ENCODE measurements at places on chromosomes 1 and 21.

- no peak for DNase-seq
Measured at GRCh38 chr1:223844787-223845036, 1.0 kb downstream of the TP53BP2 start.

GRCh38 chr21:29904359-29905282 is 35.2 kb downstream of the GRIK1 start:
- peak; percentile 69 for DNase-seq

GRCh38 chr1:97849345-97850340 is 71.2 kb downstream of the DPYD start:
- peak; percentile 83 for DNase-seq

DNA sequence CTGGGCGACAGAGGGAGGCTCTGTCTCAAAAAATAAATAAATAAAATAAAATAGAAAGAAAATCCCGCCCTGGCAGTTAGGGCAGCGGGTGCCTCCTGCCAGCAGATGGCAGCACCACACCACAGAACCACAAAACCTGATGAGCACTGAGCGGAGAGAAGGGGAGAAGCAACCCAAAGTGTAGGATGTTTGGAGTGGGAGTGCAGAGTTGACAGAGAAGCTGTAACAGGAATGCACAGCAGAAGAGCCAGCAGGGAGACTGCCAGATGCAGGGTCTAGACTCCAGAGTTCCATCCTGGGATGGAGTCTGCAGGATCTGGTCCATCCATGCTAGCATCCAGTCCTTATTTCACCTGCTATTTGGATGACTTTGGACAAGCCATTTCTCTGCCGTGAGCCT is 29.7 kb upstream of the KIRREL1 start:
- DNase-seq = peak; percentile 69

DNA sequence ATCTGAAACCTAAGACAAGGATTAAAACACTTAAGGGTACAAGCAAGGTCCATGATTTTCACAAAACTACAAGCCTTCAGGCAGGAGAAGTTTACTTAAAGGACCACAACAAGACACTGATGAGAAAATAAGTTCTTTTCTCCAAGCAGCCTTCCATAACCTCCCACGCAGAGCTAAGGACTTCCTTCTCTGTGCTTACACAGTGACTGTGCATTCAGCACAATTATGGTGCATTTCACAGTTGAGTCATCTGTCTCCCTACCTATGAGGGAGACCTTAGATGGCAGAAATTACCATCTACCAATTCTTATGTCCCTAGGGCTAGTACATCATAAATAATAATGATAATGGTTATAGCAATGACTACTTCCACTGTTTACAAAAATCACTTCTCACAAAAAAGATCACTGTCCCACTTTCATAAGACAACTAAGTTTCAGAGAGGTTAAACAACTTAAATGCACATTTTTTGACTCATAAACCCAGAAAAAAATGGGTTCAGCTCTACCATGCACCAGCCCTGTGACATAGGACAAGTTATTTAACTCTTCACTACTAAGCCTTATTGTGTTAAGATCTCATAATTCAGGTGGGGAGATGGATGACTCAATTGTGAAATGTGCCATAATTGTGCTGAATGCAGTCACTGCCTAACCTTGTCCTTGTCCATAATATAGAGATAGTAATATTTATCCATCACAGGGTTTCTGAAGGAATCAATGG is 45.3 kb downstream of the TARBP1 start:
- peak; percentile 32 for DNase-seq

DNA sequence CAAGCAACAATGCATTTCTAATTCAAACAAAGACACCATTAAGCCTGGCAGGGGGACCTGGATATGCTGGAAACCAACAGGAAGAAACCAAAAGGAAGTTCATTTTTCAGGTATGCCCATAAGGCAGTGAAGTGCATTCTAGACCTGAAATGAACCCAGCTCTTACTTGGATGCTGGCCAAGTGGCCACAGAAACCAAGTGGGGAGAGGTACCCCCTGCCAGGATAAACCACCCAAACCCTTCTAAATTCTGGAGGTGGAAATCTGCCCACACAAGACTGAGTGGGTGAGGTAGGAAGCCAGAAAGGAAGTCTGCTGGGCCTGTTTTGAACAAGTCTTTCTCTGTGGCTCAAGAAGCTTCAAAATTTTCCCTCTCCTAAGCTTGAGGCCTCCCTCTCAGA is 2.6 kb downstream of the CD5L start:
- DNase-seq = no peak

GRCh38 chr1:172673761-172674160 is 14.9 kb downstream of the FASLG start:
- peak; percentile 46 for DNase-seq

- DNase-seq = no peak
Measured at GRCh38 chr21:38987633-38988508, 182.1 kb downstream of the ETS2 start.

DNA sequence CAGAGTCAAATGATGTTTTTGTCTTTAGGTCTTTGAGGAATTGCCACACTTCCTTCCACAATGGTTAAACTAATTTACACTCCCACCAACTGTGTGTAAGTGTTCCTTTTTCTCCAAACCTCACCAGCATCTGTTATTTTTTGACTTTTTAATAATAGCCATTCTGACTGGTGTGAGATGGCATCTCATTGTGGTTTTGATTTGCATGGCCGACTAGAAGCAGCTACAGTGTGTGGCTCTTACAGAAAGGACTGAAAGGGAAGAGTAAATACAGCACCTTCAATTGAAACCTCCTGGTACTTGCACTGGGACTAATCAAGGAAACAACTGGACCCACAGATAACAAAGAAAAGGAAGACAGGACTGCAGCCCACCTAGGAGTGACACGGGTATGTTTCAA is 668.0 kb upstream of the RGS18 start:
- DNase-seq = no peak

- peak; percentile 43 for DNase-seq
Measured at GRCh38 chr1:24107462-24108138, 4.3 kb downstream of the MYOM3 start.

DNA sequence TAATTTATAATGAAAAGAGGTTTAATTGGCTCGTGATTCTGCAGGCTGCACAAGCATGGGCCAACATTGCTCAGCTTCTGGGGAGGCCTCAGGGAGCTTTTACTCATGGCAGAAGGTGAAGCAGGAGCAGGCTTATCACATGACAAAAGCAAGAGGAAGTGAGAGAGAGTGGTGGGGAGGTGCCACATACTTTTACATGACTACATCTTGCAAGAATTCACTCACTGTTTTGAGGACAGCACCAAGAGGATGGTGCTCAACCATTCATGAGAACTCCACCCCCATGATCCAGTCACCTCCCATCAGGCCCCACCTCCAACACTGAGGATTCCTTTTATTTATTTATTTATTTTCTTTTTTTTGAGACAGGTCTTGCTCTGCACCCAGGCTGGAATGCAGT is 5.5 kb upstream of the PLEKHM2 start:
- peak; percentile 78 for DNase-seq

DNA sequence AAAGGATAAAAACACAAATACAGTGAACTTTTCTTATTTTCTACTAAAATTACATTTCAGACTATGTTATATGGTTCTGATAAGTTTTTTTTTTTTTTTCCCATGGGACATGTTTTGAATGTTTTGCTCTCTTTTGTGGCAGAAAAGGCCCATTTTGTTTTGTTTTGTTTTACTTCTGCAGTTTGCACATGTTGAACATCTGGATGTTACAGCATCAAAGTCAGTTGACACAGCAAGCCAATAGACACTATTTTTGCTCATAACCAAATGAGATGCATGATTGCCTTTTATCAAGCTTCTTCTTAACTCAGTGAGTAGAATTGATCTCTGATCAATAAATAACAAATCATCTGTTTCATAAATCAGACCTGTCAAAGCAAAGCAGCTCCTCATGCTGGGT is 904.2 kb downstream of the ADGRL2 start:
- DNase-seq = no peak

GRCh38 chr1:239731082-239731748 is 344.8 kb downstream of the CHRM3 start:
- peak; percentile 56 for DNase-seq

- DNase-seq = no peak
Measured at GRCh38 chr1:203274603-203275381, 30.5 kb upstream of the BTG2 start.

DNA sequence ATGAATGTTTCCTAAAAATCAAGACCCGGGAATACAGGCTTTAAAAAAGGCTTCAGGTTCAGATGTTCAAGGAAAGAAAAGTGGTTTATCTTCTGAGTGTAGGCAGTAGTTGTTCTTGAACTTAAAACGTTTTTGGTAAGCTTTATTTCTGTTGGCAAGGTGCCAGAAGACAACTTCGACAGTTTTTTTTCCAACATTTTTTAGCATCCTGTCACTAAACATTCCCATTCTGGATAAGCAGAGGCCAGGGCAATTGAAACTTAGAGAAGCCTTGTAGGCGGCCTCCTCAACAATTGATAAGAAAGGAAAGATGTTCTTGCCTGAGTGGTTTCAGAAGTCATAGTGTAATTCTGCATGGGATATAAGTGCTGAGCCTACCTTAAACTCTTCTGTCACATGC is 66.7 kb downstream of the PATJ start:
- DNase-seq = peak; percentile 48

DNA sequence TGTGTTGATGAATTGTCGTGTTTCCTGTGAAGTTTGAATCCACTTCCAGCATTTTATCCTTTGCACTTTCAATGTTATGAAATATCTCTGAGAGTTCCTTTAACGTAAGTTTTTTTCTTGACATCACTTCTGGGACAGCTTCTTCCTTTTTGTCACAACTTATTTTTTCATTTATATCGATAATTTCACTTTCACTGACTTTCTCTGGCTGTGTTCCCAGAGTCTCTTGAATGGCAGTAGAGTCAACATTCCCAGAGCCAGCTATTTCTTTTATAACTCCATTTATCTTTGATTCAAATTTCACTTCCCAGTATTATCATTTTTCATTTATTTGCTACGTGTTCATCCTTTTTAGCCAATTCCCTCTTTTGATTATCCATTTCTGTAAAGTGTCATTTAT is 256.5 kb downstream of the PAPPA2 start:
- DNase-seq = no peak

DNA sequence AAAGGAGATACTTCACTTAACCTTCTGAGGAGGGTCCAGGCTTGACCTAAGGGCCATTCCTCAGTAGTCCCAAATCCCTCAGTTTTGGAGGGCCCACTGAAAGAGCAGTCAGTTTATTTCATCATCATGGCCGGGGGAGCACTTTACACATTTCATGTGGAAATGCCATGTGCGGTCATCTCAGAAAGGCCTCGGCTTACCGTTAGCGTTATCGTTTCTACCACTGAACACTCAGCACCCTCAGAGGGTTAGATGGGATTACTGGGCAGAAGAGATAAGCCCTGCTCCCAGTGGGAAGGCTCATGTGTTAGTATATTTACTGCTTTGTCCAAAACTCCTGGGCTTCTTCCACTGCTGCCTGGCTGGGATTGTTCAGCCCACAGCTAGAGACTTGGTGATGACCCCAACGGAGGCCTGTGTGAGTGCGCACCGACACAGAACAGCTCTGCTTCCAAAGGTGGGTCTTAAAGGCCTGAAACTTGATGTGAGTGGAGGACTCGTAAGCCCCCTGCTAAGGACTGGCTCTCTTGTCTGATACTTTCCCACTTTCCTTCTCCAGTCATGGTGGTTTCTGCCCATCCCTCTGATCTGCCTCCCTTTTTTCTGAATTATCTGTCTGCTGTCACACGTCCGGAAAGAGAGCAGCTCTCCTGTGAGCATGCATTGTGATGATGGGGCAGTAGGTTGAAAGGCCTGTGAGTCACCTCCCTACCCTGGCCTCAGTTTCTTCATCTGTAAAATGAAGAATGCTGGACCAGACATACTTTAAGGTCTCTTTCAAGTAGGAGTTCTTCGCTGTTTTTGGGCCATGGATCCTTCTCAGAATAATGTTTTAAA is 284.5 kb downstream of the ASTN1 start:
- DNase-seq = no peak

DNA sequence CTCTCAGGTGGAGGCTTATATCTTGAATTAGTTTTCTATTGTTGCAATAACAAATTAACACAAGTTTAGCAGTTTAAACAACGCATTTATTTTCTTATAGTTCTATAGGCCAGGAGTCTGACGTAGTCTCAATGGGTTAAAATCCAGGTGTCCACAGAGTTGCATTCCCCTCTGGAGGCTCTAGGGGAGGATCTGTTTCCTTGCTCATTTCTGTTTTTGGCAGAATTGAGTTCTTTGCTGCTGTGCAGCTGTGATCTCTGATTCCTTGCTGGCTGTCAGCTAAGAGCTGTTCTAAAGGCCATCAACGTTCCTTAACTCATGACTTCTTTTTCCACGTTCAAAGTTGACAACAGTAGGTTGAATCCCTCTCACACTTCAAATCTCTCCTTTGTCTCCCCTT is 31.8 kb downstream of the S100A10 start:
- DNase-seq = no peak

DNA sequence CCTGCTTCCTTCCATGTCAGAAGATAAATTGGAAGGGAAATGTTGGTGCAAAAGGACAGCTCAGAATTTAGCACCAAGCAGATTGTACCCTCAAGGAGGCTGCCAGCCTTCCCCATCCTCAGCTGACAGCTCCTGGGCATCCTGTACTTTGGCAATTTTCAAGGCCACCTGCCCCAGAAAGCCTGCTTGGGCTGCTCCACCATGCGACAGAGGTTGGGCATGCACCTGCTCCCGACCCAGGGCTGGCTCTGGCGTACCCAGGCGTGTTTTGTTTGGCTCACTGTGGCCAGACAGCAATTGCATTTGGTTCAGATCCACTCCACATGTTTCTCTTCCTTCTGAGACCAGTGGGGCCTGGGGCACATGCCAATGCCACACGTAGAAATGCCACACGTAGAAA is 547.8 kb downstream of the NPHP4 start:
- no peak for DNase-seq

GRCh38 chr1:66393586-66394287 is 140.2 kb upstream of the SGIP1 start:
- DNase-seq = no peak

DNA sequence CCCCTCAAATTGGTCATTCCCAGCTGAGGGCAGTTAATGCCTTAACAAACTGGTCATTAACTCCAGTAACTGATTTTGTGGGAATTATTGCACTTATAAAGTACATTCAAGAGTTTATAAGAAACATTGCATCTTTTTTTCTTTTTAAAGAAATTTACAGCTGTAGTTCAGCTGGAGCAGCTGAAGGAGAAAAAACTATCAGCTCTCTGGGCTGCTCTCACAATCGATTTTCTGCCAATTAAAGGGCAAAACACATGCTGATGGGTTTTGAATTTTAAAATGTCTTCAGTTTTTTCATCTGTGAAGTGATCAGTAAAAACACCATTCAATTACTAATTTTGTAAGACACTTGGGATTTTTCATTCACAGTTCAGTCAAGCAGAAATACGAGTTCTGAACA is 74.7 kb downstream of the KIFAP3 start:
- no peak for DNase-seq

DNA sequence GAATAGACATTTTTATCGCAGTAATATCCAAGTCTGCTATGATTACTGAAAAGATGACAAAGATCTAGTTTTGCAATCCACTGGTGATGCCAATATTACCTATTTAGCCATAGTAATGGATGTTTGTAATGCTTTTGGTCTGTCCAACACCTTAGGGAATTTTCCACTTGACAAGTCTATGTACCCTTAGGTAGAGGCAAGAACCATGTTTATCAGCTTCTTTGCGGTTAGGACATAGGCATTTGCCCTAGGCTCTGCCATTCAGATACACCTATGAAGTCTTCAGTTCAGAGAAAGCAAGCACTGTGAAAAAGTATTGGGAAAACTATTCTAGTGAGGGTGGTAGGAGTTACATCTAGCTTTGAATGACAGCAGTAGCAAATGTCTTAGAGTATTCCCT is 40.2 kb upstream of the SLC35D1 start:
- no peak for DNase-seq

GRCh38 chr1:234725177-234726132 is 115.5 kb upstream of the IRF2BP2 start:
- DNase-seq = no peak

- DNase-seq = peak; percentile 96
Measured at GRCh38 chr21:42097860-42098454, 26.8 kb downstream of the UMODL1 start.
